ENCODE measurements at places on chromosomes 6 and 20.

- DNase-seq = no peak
These were observed 20.6 kb downstream of the FKBP5 start for GRCh38 chr6:35668096-35668495.

DNA sequence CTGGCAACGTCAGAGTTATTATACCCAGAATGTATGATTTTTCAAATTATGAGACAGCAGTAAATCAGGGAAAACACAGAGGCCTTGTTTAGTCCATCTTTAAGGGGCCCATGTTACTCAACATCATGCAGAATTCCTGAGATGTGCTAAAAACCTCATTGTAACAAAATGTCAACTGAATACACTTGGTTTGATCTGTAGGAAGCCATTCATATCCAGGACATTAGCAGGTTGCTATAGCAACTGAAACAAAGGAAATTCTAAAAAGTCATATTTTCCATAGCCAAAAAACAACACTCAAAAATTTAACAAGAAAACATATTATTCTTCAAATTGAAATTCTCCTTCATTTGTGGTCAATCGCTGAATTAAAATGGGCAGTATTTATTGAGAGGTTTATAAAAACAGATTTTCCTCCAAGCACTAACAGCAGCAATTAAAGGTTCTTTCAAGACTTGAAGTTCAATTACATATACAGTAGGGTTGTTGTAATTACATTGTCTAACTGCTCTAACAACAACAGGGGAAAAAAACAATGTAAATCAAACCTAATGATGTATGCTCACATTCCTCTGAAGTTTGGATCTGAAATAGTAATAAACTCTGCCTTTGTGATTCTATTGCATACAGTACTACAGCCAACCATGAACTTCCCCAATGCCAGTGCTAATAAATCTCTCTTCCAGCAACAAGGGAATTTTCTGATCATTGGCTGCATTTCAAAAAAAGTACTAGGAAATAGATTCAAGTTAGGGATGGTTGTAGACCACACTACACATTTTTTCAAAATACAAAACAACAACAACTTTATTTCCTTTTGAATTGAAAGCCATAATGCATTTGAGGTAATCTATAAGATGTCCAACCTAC lies 34.9 kb downstream of the COL12A1 start:
- DNase-seq = no peak

GRCh38 chr6:90284236-90285041 lies 12.2 kb downstream of the BACH2 start:
- DNase-seq = peak; percentile 4

GRCh38 chr6:152941746-152942145 lies 41.1 kb downstream of the FBXO5 start:
- DNase-seq = no peak

DNA sequence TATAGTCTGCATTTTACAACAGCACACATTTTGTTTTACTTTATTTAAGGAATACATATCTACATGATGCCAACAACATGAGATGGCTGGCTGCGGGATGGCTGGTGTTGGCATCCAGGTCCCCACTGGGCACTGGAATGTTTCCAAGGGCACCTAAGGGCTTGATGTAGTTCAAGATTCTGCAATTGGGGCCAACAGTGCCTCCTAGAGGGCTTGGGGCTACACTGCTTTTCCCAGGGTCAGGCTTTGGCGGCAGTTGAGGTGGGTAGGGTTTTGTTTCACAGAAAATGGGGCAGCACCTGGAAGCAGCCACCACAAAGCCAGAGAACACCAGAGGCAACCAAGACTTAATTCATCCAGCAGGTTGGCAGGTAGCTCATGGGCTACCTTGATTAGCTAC lies 202.2 kb upstream of the PRND start:
- DNase-seq = no peak

DNA sequence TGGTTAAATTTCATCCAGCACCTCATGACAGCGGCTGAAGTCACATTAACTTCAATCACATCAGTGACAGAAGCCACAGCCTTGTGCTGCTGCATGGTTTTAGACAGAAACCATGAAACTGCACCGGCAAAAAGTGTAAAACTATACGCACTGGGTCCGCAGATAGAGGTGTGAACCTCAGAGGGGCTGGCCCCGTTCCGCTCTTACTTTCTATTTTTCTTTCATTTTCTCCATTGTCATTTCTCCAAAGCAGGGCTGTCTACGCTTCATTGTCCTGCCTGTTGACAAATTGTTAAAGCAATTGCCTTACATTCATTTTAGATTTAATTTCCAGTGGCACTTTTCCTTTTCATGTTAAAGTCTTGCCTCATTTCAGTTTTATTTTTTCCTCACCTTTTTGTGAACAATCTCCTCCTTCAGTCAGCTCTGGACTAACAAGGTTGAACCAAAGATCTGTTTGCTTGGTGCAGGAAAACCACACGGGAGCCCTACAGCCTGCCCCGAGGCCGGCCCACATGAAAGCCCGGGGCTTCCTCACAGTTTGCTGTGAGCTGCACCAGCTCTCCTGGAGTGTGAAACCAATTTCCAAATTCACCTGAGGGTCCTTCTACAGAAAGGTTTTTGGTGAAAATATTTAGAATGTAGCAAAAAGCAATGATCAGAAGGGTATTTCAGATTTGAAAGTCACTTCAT lies 63.7 kb downstream of the PRR18 start:
- DNase-seq = no peak

DNA sequence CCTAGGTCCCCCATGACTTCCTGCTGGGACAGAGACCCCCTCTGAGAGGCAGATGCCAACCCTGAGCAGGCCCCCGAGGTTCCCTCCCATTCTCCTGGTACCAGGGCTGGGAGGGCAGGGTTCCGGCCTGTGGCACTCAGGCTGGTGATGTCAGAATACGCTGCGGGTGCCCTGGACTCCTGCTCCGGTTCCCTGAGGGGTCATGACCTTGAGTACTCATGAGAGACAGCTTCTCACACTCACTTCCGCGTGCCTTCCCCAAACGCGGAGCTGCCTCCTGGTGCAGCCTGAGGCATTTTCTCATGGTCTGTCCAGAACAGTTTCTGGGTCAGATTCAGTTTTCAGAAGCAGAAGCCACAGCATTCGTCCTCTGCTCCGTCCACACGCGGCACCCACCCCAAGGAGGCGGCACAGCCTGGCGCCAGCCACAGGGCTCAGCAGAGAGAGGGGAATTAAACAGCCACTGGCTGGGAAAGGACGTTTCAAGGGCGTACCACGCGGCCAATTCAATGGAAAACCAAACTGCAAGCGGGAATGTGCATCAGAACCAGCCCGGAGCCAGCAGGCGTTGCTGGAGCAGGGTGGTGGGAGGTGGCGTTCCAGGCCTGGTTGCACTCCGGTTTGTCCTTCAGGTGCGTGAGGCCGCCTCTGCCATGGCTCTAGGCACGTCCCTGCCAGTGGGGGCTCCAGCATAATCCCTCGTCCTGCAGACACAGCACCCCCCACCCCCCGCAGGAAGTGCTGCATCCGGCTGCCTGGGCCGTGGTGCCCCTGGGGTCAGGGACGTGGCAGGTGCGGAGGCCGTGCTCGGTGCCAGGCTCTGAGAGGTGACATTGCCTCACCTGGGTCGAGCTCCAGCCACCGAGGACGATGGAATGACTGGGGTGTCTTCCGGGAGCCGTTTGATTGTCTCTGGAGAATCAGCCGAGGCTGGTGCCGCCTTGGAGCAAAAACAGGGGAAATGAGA lies 58.3 kb upstream of the BHLHE23 start:
- no peak for DNase-seq

DNA sequence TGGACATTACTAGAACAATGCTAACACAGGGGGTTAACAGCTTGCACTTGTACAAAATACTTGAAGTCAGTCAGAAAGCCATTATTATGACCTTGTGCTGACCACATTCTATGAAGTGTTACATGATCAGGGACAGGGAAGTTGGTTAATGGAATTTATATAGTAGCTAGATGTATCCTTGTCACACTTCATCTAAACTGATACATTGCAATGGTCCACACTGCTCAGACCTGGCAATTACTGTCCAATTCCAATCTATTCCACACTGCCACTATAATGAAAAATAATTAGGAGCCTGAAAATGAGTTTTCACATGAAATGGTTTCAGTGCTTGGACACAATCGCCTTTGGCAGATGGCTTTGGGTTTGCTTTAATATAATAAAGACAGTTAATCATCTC lies 850.8 kb downstream of the EPHA7 start:
- no peak for DNase-seq

GRCh38 chr20:54284928-54285704 lies 77.2 kb downstream of the PFDN4 start:
- no peak for DNase-seq

DNA sequence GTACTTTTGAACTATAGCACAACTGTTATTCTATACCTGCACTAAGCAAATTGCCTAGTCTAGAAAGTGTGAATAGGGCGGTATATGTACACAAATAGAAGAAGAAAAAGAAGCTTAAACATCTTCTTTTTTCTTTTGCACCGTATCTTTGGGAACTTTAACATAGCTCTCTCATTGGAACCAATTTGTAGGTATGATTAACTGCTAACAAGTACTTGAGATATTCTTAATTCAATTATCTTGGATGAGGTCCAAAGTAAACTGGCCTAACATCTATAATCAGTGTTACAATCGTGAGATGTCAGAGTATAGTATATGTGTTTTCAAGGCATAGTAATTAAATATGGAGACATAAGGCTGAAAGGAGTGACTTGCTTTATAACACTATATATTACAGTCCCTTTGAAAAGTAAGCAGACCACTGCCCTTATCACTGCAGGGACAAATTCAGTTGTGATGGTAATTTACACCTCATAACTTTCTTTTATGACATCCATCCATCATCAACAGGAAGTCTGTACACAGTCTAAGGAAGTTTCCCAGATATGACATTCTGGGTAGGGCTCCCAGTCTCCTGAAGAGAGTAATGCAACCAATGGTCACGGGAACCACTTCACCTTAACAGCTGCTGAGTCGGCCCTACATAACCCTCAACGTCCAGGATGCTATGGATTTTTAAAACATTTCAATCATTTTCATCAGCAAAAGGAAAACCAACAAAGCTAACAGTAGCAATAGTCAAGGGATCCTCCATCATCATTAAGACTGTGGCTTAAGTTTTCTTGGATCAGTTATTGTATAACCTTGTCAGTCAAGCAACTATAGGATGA lies 37.6 kb downstream of the NKAIN2 start:
- no peak for DNase-seq

GRCh38 chr20:39112178-39112743 lies 150.1 kb downstream of the DHX35 start:
- no peak for DNase-seq

- no peak for DNase-seq
These were observed 150.2 kb downstream of the TBC1D7 start for GRCh38 chr6:13178107-13178506.

DNA sequence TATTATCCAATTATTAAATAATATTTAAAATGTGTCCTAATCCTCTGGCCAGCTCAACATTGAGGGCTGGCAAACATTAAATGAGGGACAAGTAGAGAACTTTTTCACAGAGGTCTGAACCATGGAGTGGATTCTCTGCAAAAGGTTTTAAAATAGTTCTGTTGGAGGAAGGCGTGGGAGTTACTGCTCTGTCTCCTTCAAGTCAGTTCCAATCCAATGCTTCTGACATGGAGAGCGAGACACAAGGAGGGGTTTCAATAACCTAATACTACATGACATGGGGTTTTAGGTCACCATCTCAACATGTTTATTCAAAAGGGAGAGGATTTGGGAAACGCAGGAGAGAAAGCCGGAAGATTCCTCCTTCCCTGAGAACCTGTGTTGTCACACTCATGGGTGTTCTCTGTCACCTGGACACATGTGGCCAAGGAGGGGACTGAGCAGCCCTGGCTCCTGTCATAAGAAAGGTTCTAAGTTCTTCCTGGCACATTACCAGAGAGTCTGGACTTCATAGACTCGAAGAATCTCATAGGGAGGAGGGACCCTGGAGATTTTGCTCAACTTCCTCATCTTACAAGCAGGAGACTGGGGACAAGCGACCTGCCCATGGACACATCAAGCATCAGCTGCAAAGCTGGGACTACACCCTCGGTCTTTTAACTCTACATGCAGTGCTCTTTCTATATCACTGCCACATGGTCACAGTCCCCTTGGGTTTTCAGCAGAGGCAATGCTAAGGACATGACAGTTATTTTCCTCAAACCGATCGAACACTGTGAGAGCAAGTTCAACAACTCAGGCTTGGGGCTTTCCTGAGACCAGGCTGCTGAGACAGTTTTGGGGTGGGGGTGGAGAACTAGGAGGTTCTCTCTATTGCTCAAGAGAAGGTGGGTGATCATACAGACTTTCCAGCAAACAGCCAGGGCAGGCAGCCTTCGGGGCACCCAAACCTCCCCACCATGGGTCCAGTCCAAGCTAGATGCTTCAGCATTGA lies 38.6 kb downstream of the PRDM1 start:
- no peak for DNase-seq

- no peak for DNase-seq
These were observed 87.9 kb downstream of the CD40 start for GRCh38 chr20:46206025-46206424.

DNA sequence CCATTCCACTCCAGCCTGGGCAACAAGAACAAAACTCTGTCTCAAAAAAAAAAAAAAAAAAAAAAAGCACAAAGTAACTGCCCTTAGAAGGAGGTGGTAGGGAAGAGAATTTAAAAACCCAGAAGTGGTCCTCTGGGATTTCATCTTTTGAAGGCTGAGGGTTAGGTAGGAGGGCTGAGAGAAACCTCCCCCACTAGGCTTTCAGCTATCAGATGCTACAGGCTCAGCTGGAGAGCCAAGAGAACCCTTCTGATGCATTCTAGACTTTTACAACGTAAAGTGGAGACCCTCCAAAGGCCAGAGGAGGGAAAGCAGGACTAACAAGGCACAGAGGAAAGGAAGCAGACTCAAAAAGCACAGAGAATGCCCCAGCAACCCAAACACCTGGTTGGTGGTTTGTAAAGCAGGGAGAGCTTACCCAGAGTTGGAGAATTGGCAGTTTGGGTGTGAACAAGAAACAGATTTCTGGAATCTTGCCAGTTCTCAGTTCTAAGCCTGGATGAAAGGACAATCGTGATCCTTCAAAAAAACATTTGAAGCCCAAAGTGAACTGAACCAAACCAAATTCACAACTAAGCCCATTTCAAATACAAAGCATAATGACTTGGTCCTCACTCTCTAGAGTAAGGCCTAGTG lies 23.2 kb upstream of the SPAG4 start:
- no peak for DNase-seq

DNA sequence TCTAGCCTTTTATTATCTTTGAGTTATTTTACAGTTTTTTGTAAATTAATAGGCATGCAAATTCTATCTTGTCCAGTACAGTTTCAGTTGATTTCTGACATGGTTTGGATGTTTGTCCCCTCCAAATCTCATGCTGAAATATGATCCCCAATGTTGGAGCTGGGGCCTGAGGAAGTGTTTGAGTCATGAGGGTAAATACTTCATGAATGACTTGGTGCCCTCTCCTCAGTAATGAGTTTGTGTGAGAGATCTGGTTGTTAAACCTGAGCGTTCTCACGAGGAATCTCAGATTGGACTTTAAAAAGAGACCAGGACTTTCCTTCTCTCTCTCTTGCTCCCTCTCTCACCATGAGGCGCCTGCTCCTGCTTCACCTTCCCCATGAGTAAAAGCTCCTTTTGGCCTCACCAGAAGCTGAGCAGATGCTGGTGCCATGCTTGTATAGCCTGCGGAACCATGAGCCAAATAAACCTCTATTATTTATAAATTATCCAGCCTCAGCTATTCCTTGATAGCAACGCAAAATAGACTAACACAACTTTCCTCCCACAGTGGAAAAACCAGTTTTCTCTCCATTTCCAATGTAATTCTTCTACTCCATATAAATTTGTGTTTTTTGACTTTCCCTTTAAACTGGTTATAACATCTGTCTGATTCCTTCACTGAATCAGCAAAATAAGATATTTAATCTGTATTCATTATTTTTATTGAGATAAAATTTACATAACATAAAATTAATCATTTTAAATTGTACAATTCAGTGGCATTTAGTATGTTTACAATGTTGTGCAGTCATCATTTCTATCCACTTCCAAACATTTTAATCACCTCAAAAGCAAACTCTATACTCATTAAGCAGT lies 78.7 kb upstream of the PRSS16 start:
- DNase-seq = no peak

All from AG09319 (cell line).